ENCODE measurements at places on chromosomes 7 and 10.

DNA sequence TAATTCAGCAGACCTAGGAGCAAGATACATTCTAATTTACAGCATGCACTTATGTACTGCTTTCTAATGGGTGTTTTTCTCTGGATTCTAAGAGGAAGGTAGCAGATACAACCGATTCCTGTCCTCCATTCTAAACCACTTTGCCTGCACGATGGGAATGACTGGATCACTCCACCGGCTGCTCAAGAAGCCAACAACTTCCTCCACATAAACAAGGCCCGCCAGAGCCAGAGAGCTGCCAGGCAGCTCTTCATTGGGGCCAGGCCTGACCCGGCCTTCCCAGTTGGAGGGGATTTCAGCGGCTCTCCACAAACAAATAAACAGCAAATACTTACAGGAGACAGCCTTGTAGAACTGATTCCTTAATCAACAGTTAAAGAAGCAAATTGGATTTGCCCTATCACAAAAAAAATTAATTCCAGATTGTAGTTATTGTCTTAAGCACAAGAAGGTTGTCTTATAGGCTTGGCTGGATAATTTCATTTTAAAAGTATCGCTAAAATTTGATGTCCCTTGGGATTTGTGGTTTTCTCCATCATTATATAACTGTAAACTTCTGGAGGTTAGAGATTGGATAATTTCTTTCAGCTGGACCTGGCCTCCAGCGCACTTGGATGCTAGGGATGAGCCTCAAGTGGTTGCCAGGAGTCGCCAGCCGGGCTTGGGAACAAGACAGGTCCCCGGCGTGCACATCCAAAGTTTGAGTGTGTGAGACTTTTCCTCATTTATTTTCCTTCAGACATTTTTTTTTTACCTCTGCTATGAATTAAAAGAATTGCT is 20.9 kb downstream of the EBF3 start:
- DNase-seq, result no peak

GRCh38 chr10:7334642-7334964 is 76.2 kb downstream of the SFMBT2 start:
- no peak for DNase-seq

DNA sequence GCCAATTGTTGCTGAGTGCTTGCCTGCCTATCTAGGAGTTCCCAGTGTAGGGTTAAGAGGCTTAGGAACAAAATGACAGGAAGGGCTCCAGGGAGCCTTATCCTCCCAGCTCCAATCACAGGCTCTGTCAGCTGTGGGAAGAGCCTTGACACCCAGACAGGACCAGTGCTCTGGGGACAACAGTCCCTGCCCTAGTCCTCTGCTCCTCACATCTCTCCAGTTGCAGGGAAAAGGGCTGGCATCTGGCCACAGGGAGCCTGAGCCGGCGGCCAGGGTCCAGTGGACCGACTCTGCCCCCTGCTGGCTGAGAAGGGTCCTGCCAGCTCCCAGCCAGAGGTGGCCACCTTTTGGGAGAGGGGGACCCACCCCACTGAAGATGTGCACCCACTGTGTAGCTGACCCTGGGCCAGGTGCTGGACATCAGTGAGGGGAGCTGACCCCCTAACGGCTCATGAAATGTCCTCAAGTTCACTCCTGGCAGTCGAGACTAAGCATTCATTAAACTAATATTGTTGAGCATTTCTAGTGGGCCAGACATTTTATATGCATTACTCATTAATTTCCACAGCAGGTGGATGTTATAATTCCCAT is 17.6 kb downstream of the DNAJB12 start:
- DNase-seq, result no peak

GRCh38 chr10:21975378-21975990 is 28.0 kb downstream of the DNAJC1 start:
- DNase-seq, result no peak

DNA sequence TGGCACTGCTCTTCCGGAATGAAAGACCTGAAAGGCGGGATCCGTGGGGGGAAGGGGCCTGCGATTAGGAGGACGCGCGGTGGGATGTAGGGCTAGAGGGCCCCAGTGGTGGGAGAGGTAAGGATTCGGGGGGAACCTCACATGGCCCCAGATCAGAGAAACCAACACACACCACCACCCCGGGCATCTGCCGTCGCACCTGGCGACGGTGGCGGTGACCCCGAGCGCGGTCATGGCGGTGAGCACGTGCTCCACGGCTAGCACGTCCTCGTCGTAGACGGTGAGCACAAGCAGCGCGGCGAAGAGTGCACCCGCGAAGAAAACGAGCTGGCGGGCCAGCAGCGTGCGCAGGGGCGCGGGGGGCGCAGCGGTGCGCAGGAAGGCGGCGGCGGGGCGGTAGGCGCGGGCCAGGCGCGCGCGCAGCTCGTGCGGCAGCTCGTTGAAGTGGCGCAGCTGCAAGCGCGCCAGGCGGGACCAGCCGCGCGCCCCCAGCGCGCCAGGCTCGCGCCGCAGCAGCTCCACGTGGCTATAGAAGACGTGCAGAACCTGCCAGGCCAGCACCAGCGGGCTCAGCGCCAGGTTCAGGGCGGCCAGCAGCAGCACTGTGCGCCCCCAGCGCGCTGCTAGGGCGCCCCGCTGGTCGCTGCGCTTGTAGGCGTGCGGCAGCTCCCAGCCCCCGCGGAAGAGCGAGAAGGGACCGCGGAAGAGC is 5.7 kb downstream of the ATG9B start:
- DNase-seq, result no peak

DNA sequence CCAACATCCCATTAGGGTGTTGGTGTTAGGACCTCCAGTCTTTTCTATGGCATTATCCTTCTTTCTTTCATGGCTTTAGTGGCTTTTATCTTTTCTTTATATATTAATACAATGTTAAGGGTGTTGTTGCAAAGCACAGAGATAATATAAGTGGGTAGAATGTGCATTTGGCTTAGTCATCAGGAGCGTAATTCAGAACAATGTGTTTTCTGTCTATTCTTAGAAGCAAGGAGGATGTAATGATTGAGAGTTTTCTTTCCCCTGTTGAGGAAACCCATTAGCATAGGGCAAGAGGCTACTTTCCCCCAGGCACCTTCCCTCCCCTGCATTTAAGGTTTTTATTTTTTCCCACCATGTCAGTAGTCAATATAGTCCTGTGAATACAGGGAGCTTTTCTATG is 79.7 kb downstream of the TMEM106B start:
- DNase-seq, result no peak

DNA sequence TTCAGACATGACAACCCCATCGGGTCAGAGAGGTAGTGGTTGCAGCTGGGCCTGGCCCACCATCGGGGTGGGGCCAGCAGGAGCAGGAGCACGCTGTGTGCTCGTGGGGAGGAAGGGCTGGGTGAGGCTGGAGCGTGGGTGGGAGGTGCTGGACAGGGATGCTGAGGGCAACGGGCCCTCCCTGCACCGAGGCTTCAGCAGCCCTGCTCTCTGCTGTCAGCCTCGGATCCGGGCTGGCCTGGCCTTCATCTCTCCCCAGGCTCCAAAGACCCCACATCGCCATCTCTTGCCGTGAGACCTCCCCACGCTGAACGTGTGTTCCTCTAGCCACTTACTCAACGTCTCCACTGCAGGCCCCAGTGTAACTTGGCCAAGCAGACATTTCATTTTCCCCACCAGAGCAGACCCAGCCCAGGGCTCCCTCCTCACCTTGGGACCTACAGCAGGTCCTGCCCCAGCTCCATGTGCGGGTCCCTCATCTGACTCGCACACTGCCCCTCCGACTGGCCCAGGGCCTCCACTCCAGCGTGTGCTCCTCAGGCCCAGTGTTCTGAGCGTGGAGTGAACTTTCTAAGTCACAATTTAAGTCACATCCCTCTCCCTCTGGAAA is 462.4 kb downstream of the DNAJB6 start:
- DNase-seq, result no peak

DNA sequence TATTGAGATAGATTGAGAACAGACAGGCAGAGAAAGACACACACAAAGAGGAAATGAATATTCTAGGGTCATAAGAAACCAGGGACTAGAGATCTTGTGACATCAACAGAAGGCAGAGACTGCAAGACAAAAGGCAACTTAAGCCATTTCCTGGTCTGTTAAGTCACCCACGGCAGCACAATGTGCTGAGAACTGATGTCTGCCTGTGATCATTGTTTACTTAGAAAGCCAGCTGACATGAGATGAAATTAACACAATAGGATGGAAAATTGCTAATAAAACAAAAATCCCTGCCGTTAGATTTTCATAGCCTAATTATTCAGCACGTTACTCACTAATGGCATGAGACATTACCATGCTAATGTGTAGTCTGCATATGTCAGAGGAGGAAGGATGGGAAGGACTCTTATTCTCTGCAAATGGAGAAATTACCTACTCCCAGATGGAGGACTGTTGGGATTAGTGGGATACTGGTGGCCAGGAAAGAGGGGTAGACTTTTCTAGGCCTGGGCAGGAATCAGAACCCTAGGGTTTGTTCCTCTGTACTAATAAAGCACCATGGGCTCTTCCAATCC is 191.3 kb upstream of the PODXL start:
- no peak for DNase-seq

- no peak for DNase-seq
These were observed 3.2 kb downstream of the HOXA5 start for GRCh38 chr7:27140126-27140857.

- no peak for DNase-seq
These were observed 341.5 kb upstream of the NPVF start for GRCh38 chr7:25569765-25570164.

DNA sequence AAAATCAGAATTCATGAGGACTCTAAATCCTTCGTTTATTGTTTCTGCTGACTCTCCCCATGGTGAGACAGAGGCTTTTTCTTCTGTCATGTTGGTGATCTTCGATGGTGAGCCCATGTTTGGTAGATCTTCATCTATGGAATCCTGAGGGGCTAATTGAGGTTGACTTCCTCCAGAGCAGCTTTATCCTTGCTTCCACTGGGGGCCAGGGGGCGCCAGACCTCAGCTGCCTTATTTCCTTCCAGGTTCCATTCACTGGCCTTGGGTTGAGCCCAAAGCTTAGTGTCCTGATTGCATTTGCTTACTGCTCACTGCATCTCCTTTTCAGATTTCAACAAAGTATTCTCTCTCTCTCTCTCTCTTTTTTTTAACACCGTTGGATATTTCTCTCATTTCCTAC is 80.7 kb downstream of the GCC1 start:
- DNase-seq, result no peak

DNA sequence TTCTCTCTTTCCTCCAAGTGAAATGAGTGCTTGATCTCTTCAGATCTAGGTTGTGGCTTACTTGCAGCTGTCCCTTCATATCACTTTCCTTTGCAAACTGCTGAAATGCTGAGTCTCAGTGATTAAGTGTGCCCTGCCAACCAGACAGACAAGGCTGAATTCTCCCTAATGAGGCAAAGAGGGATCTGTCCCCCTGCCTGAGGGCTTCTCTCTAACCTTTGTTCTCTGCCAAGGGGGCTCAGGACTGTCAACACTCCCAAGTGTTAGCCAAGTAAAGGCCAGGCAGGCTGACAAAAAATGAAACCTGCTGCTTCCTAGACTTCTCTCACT is at the start of gene MSS51:
MSS51 (minus strand) TSS at position 24 of the 330 bp plus-strand sequence. CDS start 5,277 bp downstream, outside the sequence.
- no peak for DNase-seq

GRCh38 chr10:95784279-95784913 is 28.4 kb downstream of the ENTPD1 start:
- DNase-seq, result no peak

- DNase-seq, result no peak
These were observed 83.0 kb downstream of the C1GALT1 start for GRCh38 chr7:7265081-7266075.

DNA sequence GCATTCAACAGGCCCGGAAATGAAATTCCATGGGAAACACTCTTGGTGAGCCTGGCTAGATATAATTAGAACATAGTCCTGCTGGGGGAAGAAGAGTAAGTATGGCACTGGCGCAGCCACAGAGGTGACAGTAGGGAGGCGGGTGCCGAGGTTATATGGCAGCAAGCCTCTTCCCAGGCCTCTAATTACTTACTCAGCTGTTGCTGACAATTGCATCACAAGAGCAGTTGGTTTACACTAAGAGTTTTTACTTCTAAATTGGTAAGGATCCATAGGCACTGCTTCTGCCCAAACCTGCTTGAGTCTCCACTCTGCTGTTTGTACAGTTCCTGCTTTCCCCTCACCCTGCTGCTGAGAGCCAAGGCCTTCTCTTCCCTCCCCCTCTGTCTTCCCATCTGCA is 93.3 kb upstream of the DUSP5 start:
- no peak for DNase-seq

DNA sequence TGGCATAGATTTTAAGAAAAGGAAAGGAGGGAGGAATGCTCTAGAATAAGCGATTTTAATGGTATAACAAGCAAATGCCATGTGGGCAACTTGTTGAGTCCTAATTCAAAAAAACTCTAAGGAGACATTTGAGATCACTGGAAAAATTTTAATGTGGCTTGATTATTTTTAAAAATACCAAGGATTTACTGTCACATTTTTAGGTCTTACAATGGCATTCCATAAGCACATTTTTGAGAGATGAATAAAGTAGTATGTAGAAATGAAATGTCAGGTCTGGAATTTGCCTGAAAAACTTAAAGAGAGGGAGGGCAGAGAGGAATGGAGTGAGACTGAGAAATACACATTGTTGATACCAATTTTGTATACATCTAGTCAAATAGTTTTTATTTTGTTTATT is 20.3 kb downstream of the NCAPG2 start:
- no peak for DNase-seq

GRCh38 chr7:87874066-87874465 is 2.1 kb downstream of the SLC25A40 start:
- no peak for DNase-seq

DNA sequence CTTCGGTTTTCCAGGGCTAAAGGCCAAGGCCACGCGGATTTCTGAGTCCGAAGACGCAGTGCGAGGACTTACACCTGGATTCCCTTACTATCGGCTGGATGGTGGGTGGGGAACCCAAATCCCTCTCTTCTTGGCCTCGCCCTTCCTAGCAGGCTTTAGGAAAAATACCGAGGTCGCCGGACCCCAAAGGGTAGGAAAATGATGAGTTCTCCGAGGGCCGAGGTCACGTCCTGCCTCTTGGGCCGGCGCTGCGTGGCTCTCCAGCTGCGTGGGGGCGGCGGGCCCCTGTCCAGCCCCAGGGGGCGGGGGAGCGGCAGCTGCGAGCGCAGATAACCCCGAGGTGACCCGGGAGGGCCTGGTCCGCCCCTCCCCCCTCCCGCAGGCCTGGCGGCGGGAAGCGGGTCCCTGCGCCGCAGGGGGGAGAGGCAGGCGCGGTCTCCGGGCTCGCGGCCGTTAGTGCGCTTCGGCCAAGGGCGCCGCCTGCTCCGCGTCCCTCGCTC is 805 bp upstream of the HMX3 start:
- DNase-seq, result no peak

GRCh38 chr7:155308330-155309020 is 10.8 kb downstream of the INSIG1 start:
- no peak for DNase-seq

- no peak for DNase-seq
These were observed 218.3 kb downstream of the SEMA3A start for GRCh38 chr7:83976302-83976701.

GRCh38 chr7:71511361-71511807 is 379.4 kb downstream of the GALNT17 start:
- no peak for DNase-seq

Data from activated CD4-positive, alpha-beta T cell treated with anti-CD3 and anti-CD28 coated beads for 24 hours (primary cell).